DMS79 (cell line): ENCODE measurements at places on chromosomes 2 and 18.

DNA sequence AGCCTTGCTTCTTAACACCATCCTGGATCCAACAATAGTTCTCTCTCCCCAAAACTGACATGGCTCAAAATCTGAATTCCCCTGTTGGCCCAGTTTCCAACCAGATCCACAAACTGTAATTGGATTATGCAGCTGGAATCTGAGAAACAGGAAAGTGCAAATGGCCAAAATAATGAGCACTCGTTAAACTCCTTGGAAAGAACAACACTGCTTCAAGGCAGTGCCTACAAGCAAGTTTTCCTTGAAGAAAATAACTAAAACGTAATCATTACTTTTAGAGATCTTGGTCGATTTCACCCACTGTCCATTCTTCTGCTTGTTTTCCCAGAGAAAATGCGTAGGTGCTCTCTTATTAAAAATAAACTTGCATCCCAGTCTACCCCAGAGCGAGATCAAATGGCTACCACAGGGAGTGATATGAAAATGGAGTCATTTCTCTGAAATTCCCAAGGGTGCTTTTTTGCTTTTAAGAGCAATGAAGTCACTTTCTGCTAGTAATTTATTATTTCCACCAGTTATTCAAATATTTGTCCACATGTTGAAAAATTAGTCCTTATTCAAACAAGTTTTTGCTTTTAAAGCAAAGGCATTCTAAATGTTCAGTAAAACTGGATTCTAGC lies 264.2 kb downstream of the C1D start:
- DNase-seq: no peak

- DNase-seq: no peak
Observed at GRCh38 chr2:84830758-84831500, 50.0 kb downstream of the TRABD2A start.

DNA sequence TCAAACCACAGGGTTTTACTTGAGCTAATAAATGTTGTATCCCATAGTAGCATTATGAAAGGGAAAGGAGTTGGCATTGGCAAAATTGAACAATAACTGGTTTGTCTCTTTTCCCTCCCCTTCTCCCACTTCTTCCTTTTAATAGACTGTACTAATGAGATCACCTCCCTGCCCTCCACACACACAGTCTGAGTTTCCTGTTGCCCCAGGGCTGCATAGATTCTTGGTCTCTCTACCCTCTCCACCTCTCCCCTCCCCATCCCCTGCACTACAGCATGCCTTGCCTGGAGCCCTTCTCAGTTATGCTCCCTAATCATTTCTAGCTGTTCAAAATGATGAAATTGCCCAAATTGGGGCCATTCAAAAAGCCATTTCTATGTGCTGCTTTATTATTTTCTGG lies 37.2 kb upstream of the NEMP2 start:
- no peak for DNase-seq

GRCh38 chr2:216618785-216619184 lies 14.4 kb upstream of the IGFBP2 start:
- no peak for DNase-seq

GRCh38 chr2:109322641-109323040 lies 193.6 kb downstream of the SH3RF3 start:
- DNase-seq: no peak

DNA sequence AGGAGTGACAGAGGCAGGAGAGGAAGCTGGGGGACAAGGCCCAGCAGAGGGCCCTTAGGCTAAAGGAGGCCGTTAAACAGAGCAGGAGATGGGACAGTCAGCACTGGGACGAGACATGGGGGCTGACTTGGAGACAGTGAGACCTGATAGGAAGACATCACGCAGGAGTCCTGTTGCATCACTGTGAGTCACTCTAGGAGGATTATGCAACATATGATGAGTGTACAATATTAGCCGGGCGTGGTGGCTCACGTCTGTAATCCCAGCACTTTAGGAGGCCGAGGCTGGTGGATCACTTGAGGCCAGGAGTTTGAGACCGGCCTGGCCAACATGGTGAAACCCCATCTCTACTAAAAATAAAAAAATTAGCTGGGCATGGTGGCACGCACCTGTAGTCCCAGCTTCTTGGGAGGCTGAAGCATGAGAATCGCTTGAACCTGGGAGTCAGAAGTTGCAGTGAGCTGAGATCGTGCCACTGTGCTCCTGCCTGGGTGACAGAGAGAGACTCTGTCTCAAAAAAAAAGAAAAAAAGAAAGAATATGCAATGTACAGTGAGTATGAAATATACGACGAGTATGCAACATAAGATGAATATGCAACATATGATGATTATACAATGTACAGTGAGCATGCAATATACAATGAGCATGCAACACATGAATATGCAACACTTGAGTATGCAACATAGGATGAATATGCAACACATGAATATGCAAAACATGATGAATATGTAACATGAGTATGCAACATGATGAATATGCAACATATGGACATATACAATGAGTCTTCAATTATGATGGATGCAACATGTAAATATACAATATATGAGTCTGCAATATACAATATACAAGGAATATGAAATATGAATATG lies 83.3 kb upstream of the ID2 start:
- no peak for DNase-seq

- DNase-seq: no peak
Observed at GRCh38 chr18:11125492-11126315, 23.7 kb downstream of the PIEZO2 start.

DNA sequence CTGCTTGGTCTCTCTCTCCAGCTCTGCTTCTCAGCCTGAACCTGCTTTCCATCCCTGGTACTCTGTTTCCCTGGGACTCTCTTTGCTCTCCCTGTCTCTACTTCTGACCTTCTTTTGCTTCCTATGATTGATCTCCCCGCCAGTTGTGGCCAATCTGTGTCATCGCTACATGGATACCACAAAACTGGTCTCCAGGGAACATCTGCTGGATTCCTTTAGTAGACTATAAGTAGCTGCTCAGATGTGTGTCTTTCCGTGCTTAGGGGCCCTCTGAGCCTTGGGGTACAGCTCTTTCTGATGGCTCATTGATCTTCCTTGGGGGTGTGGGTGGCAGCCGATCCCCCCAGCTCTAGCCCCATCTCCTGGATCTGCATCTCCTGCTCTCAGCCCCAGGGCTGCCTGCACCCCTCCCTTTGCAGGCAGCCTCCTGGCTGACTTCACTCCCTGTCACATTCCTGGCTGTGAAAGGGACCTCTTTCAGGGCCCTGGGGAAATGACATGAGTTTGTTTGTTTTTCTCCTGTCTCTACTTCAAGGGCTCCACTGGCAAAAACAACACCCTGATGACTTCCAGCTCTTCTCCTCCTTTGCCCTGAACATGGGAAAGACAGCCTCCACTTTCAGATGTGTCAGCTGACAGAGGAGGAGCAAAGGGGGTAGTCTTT lies 333.7 kb downstream of the CYP26B1 start:
- DNase-seq: no peak

- DNase-seq: no peak
Observed at GRCh38 chr2:67286981-67287759, 110.0 kb upstream of the ETAA1 start.

GRCh38 chr18:73688161-73688560 lies 459.5 kb downstream of the FBXO15 start:
- DNase-seq: no peak

DNA sequence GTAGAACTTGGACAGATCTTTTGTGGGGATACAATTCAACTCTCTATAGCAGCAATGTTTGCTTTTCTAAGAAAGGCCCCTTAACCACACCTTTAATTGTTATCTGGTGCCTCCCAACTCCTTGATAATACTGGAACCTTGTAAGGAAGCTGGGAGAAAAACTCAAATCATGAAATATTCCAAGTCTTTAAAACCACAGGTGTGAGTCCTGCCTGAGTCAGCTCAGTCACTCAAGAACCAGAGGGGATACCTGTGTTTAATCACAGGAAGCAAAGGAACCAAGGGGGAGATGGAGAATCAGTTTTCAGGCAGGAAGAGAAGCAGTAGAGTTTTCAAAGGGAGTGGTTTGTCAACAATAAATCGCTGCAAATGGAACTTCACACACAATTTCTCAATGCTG lies 159.9 kb downstream of the LAMA3 start:
- DNase-seq: no peak

GRCh38 chr2:88016960-88017779 lies 823 bp upstream of the RNU2-63P start:
- peak; percentile 71 for DNase-seq

DNA sequence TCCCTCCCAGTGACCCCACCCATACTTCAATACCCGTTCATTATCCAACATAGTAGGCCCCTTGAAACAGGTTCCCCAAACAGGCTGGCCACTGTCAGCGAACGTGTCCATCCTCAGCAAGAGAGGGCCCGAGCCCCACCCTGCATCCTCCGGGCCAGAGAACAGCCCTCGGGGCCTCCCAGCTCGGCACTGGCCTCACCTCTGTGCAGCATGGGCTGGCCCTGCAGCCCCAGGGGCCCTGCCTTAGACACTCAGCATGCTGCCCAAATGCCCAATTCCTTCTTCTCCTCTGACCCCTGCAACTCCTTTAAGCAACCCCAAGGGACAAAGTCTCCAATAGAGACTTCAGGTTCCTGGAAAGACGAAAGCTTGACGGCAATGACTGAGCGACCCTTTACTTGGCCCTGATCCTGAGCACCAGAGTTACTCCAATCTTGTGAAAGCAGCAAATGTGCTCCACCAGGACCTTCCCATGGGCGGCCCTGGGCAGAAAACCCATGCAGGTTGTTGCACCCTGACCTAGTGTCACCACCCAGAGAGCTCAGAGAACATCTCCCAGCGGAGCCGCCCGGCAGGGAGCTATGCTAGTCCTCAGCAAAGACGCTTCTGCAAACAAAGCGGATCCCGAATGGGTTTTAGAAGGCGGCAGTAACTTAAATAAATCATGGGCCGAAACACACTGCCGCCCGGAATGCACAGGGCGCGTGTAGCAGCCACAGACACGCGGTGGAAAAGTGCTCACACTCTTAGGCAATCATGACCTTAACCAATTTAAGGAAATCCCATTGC lies 782 bp downstream of the COL6A3 start:
- DNase-seq: no peak

- no peak for DNase-seq
Observed at GRCh38 chr2:202479610-202480009, 103.5 kb downstream of the BMPR2 start.

- DNase-seq: no peak
Observed at GRCh38 chr2:16630463-16630862, 35.2 kb downstream of the CYRIA start.

DNA sequence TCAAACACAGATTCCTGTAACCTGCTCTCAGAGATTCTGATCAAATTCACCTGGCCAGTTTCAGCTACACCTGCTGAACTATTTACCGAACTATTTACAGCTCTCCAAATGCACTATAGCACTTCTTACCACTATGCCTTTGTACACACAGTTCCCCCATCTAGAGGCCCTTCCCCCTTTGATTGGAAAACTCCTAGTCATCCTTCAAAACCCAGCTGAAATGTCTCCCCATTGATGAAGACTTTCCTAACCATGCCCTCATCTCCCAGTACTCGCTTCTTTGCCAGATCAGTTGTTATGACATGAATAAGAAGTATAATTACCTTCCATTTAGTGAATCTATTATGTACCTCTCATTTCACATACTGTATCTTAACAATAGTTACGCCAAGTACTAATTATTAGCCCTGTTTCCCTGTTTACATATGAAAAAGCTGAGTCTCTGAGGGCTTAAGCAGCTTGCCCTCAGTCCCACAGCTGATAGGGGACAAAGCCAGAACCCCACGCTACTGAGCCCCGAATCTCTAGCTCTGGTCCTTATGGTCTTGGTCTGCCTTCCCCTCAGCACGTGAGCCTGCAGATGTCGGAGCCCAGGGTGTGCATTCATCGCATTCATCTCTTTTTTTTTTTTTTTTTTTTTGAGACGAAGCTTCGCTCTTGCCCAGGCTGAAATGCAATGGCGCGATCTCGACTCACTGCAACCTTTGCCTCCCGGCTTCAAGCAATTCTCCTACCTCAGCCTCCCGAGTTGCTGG lies 64.7 kb upstream of the ASAP2 start:
- no peak for DNase-seq

DNA sequence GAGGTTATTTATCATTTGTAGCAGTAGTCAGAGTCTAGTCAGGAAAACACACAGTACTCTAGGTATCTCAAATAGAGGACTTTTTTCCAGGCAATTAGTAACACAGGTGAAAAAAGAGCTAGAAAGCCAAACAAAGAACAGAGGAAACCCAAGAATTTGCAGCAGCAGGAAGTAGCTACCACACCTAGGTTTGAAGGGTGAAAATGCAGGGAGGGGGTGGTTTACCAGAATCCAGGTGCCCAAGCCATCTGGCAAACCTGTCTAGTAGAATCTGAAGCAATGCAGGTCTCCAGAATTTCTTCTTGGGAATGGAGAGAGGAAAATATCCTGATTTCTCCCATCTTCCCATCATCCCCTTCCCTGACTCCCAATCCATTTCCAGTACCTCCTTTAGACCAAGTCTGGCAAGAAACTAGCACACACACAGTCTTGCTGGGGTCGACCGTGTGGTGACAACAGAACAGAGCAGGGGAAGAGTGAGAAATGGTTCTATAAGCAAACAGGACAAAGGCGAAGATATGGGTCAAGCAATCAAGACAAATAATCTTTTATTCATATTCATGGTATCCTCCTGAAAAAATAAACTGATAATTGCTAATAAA lies 231.9 kb upstream of the MMADHC start:
- DNase-seq: no peak

GRCh38 chr18:13574761-13575160 lies 151.6 kb downstream of the FAM210A start:
- DNase-seq: no peak

DNA sequence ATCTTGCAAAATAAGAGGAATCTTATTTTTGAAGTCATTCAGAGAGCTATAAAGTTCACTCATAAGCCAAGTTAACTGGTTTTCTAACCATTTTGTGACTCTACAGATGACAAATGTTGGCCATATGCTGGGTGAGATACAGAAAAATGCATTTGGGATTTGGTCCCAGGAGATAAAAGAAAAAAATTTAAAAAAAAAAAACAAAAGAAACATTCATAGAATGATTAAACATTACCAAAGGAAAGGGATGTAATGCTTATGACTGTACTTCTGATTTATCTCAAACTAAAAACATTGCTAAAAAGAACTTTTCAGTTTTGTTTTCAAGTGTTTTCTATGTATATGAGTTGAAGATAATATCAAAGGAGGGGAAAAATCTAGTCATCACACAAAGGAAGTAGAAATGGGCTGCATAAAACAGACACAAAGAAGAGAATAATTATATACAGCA lies 43.1 kb downstream of the PELI1 start:
- DNase-seq: no peak

GRCh38 chr18:45165176-45165713 lies 450.0 kb upstream of the SLC14A2 start:
- no peak for DNase-seq

DNA sequence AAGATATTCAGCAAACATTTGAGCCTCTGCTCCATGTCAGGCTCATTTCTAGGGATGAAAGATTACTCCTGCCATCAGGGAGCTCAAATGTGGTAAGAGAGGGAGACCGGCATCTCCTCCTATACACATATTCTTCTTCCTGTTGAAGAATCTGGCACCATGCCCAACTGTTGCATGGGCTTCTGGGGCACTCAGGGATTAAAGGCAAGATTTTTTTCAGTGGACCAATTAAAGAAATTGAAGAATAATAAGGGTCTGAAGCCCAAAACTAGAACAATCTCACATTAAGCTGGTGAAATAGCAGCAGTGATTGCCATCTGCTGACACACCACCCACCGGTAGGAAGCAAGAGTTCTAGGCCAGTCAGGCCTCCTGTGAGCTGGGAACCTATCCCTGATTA lies 145.4 kb upstream of the LYPD6 start:
- DNase-seq: no peak

GRCh38 chr2:29040552-29040951 lies 33.8 kb downstream of the PCARE start:
- no peak for DNase-seq

- no peak for DNase-seq
Observed at GRCh38 chr2:204021290-204022081, 84.9 kb downstream of the ICOS start.
